NCI-H1694 (cell line): ENCODE measurements at places on chromosomes 4 and X.

- DNase-seq, result no peak
Observed at GRCh38 chrX:129609395-129609794, 45.4 kb downstream of the APLN start.

DNA sequence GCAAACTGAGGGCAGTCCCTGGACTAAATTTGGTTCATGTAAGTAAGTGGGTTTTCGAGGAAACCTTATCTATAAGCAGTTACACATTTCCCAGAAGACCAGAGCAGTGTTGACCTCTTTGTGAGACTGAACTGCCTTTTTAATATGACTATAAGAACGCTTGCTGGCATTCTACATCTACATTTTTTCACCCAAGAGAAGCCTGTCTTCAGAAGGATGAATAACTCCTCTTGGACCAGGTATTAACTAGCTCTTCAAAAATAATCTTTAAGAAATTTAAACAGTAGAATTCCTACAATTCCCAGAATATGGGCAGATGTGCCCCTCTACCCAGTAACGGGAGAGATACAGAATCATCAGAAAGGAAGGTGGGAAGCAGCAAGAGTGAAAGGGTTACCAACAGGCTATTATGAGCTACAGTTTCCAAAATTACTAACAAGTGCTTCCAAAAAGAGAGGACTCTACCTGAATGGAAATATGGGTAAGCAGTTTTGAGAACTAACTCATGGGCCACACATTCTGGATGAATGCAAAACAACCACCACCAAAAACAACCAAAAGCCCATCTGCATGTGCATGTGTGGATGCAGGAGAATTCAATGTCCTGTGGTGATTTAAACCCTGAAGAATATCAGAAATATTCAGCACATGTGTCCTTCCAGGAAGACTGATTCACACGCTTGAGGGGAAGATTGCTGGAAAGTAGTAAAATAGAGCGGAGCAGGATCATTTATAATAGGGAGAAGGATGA, 17.4 kb downstream of the BBS12 start:
- no peak for DNase-seq

DNA sequence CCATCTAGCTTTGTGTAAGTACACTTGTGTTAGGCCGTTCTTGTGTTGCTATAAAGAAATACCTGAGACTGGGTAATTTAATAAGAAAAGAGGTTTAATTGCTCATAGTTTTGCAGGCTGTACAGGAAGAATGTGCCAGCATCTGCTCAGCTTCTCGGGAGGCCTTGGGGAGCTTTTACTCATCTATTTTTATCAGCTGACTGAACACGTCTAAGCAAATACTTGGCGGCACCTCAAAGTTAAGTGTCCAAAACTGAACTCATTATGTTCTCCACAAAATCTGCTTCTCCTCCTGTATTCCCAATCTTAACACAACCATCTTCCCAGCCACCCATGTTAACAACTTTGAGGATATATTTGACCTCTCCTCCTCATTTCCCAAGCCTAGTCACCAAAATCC, 42.4 kb upstream of the GATB start:
- no peak for DNase-seq

DNA sequence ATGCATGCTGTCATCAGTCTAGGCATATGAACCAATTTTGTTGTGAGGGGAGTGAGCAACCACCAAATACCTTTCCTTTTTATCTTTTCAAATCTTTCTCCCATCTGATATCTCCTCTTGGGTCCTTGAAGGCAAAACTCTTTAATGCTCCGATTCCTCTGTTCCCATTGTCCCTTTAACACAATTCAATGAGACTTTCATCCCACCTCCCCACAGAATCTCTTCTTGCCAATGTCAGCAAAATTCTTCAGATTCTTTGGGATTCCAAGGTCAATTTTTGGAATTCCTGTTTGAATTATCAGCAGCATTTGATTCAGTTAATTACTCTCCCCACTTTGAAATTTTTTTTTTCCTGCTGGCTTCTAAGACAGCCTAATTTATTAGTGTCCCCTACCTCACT, 232.7 kb downstream of the COX7B2 start:
- DNase-seq, result no peak

GRCh38 chr4:14769993-14770392, 232.3 kb upstream of the CPEB2 start:
- DNase-seq, result no peak

DNA sequence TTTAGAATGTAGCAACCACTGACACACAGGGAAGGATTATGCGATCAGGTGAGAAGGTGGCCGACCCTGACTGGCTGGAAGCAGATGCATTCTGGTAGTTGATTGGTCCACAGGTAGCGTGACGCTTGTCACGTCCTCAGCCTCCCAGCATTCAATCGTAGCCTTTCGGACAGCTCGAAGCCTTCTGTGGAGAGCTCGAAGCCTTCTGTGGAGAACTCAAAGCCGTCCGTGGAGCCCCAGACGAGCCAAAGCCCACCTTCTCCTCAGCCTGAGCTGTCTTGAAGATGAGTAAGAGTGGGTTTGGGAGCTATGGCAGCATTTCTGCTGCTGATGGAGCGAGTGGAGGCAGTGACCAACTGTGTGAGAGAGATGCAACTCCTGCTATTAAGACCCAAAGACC, 319 bp downstream of the RPA4 start:
- DNase-seq, result no peak

GRCh38 chr4:73435984-73436383, at the start of gene AFP:
Gene AFP, plus strand, starts transcription at chr4:73436221. Its CDS starts 42 bp downstream, at chr4:73436263.
- no peak for DNase-seq

- DNase-seq, result no peak
Observed at GRCh38 chr4:89556601-89557305, 249.2 kb upstream of the GPRIN3 start.

- DNase-seq, result peak; percentile 9
Observed at GRCh38 chrX:12771445-12772069, 19.7 kb upstream of the PRPS2 start.

GRCh38 chr4:25914670-25915352, 791 bp downstream of the SMIM20 start:
- no peak for DNase-seq

GRCh38 chr4:77110730-77111129, 34.9 kb upstream of the CCNI start:
- DNase-seq, result no peak

GRCh38 chr4:184558996-184559395, 84.6 kb upstream of the IRF2 start:
- no peak for DNase-seq

DNA sequence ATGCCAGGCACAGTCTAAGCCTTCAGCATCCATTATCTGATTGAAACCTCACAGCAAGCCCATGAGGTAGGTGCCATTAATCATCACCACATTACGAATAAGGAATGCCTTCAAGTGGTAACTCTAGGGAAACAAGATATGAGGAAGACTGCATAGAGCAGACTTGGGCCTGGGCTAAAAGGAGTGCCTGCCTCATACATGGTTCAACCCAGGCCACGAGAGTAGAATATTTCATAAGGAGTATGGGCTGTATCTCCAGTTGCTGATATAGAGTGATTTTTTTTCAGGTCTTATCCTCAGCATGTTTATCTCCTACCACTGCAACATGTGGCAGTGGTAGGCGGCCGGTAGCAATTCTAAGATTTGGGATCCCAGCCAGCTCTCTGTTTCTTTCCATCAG, 51.7 kb downstream of the ATP11C start:
- DNase-seq, result no peak

DNA sequence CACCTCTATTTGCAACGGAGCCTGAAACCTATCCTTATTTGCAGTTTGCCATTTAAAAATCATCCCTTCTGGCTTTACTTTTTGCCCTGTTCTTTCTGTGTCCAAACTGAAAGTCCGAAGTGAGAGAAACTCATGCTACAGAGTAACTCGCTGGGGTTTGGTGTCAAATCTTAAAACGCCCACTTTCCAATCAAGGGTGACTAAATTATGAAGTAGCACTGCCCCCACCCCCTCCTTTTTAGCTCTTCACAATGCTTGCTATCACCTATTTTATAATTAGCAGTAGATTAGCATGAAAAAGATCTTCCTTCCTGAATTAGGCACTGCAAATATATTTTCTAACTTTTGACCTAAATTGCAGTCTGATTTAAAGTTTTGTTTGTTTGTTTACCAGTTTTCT, 52.5 kb downstream of the VGLL1 start:
- no peak for DNase-seq

GRCh38 chr4:172018358-172018757, 205.2 kb downstream of the GALNTL6 start:
- no peak for DNase-seq

- DNase-seq, result no peak
Observed at GRCh38 chr4:157372154-157372553, 151.6 kb downstream of the GRIA2 start.

GRCh38 chr4:152398060-152398459, 137.8 kb downstream of the FBXW7 start:
- peak; percentile 16 for DNase-seq

- DNase-seq, result no peak
Observed at GRCh38 chr4:126559961-126560360, 1072.8 kb upstream of the INTU start.

GRCh38 chr4:81257021-81257420, 42.0 kb upstream of the PRKG2 start:
- DNase-seq, result no peak

DNA sequence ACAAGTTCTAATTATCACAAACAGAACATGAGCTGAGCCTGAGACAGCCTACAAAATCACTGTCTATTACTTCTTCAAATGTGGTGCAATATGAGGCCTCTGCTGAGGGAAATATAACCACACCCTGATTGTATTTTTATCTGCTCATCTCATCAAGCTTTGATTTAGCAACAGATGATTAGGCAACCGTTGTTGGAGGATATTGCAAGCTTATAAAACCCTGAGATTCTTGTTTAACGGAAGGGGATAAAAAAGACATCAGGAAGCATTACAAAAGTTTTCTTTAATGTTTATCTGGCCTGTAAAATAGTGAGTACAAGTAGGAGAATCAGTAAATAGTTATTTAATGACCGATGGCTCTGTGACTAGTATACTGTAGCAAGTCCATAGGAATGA, 108.5 kb downstream of the ZNF330 start:
- no peak for DNase-seq

GRCh38 chr4:168432419-168433146, 47.7 kb downstream of the DDX60L start:
- DNase-seq, result no peak

DNA sequence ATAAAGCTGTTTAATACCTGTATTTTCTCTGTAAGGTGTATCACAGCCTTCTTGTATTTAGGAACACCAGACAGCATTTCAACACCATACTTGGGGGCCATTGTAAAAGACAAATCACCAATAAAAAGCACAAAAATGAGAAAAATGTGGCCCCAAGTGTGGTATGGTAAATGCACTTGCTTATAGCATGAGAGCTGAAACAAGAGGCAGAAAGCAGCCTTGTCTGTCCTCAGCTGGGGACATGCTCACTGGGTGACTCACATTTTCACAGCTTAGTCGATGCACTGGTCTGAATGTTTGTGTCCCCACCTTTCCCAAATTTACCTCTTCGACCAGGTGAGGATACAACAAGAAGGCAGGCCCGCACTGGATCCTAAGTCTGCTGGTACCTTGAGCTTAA, 639.7 kb upstream of the AGA start:
- no peak for DNase-seq

DNA sequence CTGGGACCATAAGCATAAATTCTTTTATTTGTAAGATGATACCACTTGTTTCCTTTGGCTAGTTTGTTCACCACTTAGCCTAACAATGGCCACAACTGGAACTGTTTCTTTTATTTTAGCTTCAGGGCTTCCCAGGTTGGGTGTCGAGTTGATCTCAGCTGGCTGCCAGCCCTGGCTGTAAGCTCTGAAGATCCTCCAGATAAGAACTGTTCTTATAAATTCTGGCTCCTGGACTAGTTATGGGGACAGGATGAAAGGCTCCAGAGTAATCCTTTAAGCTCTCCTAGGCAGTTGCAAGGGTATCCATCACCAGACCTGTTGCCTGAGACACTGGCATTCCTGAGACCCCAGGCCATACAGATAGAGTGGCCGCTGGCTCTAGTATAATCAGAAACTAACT, 129.4 kb upstream of the ACSL4 start:
- DNase-seq, result no peak

- DNase-seq, result no peak
Observed at GRCh38 chr4:168183717-168184571, 91.6 kb downstream of the ANXA10 start.

DNA sequence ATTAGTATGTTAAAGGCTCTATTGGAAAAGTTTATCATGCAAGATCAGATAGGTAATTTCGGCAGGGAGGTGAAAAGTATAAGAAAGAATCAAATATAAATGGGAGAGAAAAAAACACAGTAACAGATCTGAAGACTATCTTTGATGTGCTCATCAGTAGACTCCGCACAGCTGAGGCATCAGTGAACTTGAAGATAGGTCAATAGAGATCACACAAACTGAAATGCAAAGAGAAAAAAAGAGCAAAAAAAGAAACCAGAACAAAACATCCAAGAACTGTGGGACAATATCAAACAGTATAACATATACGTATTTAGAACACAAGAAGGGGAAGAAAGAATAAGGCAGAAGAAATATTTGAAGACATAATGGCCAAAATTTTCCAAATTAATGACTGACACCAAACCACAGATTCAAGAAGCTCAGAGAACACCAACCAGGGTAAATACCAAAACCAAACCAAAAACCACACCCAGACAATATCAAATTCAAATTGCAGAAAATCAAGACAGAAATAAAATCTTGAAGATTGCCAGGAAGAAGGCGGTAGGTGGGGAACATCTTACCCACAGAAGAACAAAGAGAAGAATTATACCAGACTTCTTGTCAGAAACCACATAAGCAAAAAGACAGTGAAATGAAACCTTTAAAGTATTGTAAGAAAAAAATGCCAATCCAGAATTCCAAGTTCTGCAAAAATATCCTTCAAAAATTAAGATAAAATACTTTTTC, 29.1 kb downstream of the PFKFB1 start:
- DNase-seq, result no peak

GRCh38 chr4:165584916-165585315, 206.1 kb downstream of the CPE start:
- DNase-seq, result no peak

DNA sequence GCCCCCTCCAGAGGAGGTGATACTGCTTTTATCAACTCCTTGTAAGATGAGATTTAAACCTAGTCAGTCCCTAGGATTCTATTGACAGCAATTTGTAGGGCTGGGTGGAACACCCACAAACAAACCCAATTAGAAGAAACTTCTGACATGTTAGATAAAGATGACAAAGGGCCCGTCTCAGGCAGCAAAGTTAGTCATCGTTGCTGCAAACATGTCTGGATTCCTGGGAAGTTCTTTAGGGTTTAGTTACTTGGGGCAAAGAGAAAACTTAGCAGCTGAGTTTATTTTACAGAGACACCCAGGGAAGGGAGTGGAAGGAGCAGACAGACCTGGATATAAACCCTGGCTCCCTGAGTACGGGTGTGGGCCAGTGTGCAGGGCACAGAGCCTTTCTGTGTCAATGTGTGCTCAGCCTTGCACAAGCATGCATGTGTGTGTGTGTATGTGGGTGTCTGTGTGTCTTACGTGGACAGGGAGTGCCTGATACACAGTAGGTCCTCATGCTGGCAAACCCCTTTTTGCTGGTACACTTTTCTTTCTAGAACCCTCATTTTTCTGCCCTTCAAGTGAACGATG, 130.0 kb upstream of the STX18 start:
- no peak for DNase-seq

DNA sequence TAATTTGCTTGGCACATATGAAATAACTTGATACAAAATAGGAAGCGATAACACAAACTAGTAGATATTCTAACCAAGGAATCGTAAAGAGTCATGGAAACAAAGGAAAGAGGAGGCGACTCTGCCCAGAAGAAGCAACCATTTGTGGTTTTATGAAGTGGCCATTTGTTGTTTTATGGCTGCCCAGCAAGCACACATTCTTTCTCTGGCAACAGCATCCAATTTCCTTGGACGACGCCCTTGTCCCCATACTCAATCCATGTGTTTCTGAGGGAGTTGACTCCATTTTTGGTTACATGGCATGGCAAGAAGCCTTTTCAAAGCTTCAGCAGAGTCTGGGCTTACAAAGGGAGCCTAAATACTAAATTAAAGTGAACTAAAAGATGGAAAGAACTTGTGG, 295.1 kb downstream of the INPP4B start:
- DNase-seq, result no peak
